ENCODE measurements at places on chromosomes 4 and X.

DNA sequence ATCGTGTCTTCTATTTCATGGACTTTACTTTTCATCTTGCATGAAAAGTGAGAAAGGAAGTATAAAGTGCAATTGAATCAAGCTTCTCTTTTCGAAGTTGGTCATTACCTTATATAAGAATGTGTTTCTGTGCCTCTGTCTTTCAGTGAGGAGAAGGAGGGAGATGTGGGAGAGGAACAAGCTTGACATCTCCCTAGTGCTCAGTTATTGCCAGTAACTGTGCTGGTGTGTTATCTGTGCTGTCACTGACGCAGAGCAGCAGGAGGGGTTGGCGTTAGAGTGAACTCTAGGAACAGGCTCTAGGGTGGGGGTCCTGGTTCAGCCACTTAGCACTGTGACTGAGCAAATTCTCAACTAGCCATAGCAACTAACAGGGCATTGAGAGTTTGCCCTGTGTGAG, 34.0 kb upstream of the TBC1D9 start:
- no peak for DNase-seq

GRCh38 chrX:34503119-34503518, 154.0 kb downstream of the TMEM47 start:
- DNase-seq = no peak

DNA sequence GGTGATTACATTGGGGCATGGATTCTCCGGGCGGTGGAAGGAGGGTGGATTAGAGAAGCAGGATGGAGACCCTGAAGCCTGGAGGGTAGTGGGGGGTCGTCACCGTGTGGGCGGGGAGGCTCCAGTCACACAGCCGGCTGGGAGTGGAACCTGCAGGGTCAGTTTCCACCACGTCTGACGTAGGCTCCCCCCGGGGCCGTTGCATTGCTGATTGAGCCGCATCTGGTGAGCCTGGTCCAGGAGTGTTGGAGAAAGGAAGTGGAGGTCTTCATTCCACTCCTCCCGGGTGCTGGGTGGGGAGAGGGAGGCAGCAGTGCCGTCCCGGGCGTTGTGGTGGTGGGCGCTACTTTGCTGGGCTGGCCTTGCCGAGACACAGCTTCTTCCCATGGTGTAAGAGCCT, 28.1 kb downstream of the TBC1D14 start:
- no peak for DNase-seq

DNA sequence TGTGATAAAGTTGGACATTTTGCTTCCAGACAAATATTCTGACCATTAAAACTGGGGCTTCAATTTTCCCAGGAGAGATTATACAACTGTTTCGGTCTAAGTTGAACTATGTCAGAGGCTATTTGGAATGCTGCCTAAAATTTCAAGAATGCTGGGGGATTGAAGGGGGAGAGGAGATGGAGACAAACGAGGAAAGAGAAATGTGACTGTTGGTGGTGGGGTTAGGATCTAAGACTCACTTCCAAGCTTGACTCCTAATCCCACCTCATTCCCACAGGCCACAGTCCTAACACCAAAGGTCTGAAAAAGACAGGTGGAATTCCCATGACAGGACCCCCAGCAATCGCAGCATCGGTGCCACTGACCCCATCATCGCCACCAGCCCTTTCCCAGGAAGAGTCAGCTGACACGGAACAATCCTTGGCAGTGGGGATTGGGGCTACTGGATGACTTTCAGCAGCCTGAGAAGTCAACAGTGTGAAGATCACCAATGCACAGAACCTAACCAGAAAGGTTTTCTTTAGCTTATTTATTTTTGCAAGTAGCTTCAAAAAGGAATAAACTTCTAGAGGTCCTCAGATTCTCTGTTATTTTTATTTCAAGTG, 74.0 kb upstream of the PRSS48 start:
- no peak for DNase-seq

DNA sequence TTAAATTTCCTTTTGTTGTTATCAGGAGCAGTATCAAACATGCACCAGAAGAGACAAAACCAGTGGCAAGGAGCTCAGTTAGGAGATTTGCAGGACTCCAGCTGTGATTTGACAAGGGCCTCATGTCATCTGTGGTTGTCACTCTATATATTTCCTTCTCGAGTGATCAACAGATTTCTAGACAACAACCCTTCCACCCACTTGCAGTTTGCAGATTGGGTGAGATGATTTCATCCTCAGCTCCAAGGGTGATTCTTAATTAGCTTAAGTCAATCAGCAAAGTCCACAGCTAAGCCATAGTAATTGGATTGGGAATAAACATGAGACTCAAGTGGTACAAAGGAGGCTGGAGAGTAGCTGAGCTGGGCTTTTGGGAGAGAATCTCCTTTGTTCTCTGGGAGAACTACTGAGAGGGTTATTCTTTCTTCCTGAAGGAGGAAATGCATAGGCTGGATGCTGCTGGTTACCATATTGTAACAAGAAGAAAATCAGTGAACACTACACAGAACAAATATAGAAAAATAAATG, 192.8 kb downstream of the PPARGC1A start:
- no peak for DNase-seq

DNA sequence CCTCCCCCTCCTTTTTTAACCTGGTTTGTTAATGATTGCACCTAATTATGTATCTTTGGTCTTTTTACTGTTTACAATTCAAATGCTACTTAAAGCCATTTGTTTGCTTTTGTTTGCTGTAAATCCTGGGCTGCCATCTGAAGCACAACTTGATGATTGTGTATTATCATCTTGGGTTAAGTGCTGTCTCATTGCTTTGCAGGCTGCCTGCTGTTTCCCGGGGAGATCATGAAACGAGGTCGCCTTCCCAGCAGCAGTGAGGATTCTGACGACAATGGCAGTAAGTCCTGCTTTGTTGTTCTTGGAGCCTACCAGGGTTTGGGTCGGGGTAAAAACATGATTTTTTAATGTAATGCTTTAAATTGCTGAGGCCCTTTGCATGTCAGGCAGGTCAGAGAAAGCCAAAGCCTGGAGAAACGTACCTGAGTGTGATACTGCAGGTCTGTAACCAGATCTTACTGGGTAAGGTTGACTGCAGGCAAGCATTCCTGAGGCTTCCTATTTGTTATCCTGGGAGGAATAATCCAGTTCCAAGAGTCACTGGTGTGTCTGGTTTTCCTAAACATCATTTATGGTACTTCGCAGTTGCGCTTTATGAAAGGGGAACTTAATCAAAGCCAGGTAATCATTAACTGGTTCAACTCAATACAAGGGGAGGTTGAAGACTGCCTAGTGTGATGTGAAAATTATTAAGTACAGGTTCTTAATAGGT, 22.2 kb downstream of the JADE1 start:
- DNase-seq = no peak

- no peak for DNase-seq
Measured at GRCh38 chrX:118117741-118118140, 1.1 kb upstream of the KLHL13 start.

DNA sequence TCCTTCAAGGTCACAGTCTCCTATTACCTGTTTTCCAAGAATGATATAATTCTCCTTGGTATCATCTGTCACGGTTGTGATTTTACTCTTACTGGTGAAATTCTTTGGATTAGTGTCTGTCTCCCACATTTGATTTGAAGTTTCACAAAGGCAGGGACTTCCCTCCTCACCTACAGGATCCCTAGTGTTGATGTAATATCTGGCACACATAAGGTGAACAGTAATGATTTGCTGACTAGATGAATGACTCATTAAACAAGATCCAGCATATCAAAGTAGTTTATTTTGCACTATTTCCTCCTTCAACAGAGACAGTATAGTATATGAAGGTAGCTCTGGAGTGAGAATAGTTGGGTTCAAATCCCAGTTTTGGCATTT, 135.3 kb upstream of the IL1RAPL2 start:
- DNase-seq = no peak

GRCh38 chrX:10288373-10288975, 131.7 kb downstream of the CLCN4 start:
- DNase-seq = no peak

GRCh38 chr4:158722917-158723793, at the start of gene PPID:
TSS of gene PPID (minus strand) at chr4:158723396. CDS start at chr4:158723288, 108 bp downstream.
- DNase-seq = peak; percentile 86

DNA sequence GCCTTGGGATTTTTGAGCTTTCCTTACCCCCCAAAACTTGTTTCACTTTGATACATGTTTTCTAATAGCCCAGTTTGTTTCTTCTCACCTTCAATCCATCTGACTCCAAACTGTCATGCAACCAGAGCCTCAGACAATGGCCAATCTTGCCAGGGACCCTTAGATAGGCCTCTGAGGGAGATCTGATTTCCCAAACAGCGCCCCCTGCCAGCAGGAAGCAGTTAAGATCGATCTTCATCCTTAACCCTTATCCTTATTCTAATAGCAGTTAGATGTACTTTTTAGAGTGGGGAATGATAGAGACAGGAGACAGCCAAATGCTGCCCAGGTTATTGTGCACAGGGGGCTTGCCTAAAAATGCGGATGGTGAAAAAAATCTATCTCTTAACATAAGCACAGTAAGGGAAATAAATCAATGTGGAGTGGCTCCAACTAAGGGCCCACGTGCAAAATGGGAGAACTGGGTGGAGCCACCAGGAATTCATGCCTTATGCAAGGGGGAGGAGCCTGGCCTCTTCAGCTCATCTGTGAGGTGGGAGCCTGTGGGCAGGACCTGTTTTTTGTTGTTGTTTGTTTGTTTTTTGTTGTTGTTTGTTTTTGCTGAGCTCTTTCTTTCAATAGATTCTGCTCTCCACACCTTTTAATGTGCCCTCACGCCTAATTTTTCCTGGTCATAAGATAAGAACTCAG, 833.6 kb upstream of the AGA start:
- no peak for DNase-seq

- DNase-seq = no peak
Measured at GRCh38 chr4:7524064-7524682, 89.4 kb upstream of the PSAPL1 start.

DNA sequence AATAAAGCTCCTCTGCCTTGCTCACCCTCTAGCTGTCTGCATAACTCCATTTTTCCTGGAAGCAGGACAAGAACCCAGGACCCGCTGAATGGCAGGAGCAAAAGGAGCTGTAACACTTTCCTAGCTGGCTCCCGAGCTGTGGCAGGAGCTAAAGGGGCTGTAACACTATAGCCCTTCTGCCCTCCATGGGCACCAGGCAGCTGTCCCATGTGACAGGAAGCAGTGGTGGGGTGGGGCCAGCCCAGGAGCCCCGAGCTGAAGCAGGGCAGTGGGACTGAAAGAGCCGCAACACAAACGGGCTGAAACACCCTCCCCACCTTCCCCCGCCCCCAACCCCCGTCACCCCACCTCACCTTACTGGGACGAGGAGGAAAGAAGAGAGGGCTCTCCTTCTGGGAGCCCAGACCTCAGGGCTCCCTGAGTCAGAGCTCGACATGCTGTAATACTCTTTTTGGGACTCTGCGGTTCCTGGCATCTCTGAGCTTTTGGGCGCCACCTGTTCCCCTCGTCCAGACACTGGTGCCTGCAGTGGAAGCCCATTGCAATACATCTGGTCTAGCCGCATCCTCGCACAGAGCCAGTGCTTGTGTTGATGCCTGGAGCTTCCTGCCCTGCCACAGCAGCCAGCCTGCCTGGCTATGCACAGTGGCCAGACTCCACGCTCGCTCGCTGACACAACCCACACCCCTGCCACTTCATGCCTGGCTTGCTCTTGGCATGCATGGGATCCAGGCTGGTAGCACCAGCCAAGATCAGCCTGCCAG, 39.4 kb downstream of the PPM1K start:
- peak; percentile 48 for DNase-seq

GRCh38 chr4:7155590-7156071, 36.7 kb upstream of the SORCS2 start:
- no peak for DNase-seq

DNA sequence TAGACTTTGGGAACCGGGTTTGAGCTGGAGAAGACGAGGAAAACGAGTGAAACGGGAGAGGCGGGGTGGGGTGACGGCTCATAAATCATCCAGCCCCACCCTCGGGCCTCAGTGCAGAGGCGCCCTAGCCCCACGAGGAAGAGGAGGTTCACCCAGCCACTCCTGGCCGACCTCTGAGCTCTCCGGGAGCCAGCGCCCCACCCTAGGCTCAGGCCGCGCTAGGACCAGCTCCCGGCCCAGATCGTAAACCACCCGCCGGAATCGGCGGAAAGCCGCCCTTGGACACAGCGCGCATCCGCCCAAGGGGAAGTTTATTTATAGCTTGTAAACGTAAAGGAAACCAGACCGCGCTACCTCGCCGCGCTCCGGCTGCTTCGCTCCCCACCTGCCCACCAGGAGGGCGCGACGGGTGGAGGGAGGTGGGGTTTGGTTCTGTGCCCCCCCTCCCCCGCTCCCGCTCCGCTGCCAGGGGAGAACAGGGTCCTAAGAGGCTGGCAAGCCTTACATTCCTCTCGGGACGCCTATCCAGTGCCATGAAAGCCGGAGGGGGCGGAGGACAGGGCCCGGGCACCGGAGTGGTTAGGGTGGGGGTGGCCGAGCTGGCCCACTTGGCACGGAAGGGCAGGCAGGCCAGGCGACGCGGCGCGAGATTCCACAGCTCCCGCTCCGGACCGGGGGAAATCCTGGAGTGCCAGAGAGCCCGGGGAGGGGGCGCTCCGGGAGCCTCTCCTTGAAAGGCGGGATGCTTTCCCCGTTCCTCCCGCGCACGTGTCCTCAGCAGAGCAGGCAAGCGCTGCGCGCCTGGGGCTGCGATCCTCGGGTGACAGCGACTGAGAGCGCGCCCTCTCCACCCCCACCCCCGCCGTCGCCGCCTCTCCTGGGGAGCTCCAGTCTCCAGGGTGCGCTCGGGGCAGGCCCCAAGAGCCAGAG, 84.2 kb downstream of the BCOR start:
- peak; percentile 46 for DNase-seq

DNA sequence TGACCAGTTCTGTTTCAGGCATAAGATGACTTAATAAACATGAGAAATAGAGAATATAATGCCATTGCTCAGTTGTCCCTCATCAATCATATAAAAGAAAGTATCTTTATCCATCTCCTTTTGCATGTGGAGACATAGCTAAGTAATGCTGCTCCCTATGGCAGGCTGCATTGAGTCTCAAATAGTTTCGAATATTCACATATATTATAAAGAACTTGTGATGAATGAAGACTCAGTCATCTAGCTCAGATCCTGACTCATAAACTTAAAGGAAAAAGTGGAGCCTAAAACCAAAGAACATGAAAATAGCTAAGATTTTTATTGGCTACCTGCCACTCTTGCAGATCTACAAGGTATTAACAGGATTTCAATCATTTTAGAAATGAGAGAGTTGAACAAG, 11.7 kb upstream of the TLL1 start:
- DNase-seq = no peak

GRCh38 chr4:10496200-10496599, 39.0 kb upstream of the ZNF518B start:
- no peak for DNase-seq

- no peak for DNase-seq
Measured at GRCh38 chrX:57134702-57135101, 2.5 kb downstream of the SPIN2A start.

DNA sequence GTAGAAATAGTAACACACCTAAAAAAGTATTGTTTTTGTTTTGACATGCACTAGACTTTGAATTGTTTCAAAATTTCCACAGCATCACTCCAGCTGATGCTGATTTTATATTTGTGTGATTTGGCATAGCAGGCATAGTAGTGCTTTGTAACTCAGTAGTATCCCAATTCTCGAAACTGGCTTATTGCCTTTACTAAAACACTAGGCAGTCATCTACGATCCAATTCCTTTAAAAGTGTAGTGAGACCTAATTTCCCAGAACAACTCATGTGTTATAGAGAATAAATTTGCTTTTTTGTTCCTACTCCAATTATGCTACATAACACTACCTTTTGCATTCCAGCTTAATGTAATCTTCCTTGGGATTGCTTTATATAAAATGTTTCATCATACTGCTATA, 797.7 kb downstream of the ADGRL3 start:
- no peak for DNase-seq

- DNase-seq = no peak
Measured at GRCh38 chr4:21991562-21991961, 43.0 kb upstream of the KCNIP4 start.

- DNase-seq = no peak
Measured at GRCh38 chr4:168265327-168265726, 53.2 kb downstream of the DDX60 start.

All from activated naive CD8-positive, alpha-beta T cell treated with anti-CD3 and anti-CD28 coated beads for 36 hours (primary cell).